Pons (tissue), 1 donor: ENCODE measurements at places on chromosomes 1 and 21.

DNA sequence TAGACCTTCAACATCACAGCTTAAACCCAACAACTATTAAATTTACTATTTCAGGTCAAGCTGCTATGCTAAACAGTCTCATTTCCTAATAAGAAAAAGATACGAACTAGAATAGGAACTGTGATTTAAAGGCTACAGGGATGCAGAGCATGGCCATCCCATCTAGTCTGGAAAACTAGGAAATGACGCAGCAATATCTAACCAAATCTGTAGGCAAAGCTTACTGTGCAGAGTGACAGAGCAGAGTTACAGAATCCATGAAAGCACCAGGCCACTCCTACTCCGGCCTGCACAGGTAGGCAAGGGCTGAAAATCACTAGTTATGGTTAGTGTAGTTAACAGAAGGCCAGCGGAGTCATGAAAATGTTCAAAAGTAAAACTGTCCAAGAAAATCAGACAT is 2.1 kb downstream of the HLCS start:
- DNase-seq: no peak

DNA sequence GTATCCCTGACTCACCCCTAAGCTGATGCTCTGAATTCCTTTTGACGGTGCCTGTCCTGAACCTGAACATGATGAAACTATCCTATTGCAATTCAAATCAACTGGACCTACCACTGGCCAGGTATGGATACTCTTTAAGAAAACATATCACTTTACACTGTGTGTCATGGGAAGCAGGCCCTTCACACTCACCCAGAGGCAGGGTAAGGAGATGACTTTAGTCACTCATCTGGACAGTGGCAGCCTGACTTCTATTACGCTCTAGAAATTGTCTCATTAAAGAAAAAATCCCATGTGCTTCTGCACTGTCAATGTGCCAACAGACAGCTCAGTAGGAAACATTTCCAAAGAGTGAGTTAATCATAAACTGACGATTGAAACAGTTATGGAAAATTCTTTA is 94.3 kb downstream of the VAV3 start:
- DNase-seq: no peak

GRCh38 chr1:33723251-33723650 is 140.6 kb upstream of the HMGB4 start:
- no peak for DNase-seq

DNA sequence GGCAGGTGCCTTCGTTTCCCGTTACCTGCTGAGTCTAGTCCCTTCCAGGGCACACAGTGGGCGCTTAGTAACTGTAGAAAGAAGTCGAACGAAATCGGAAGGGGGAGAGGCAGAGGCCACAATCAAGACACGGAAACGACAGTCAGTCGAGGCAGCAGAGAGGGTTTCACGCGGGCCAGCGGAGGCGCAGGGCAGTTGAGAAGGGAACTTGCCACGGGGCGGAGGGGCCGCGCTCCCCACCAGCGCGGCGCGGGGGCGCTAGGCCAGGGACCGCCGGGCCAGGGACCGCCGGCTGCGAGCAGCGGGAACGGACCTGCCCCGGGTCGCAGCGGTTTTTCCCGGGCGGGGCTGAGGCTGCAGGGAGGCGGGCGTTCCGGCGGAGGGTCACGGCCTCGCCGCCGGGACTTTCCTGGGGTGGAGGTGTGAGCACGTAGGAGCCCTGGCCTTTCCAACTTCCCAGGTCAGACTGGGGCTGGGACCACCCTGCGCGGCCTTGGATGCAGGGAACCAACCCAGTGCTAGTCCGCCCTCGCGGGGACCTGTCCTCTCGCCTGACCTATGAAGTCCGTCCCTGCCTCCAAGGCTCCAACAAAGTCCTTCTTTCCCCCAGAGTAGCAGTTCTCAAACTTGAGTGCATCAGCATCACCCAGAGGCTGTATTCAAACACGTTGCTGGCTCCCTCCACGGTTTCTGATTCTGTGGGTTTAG is 150.1 kb upstream of the FGGY start:
- peak; percentile 31 for DNase-seq

DNA sequence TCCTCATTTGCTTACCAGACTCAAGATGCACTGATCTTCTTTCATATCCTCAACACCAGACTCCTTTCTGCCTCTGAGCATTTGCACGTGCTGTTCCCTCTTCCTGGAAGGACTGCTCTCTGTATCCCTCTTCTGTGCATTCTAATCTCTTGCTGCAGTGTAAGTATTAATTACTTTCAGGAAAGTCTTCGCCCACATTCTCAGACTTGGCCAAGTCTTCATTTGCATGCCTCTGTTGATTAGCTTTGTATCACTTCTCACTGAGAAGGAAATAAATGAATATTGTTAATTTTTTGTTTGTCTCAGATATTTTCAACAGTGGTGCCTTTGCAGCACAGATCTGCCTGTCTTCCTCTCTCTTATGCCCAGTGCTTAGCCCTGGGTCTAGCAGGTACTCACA is 50.3 kb upstream of the RAB3GAP2 start:
- DNase-seq: no peak

DNA sequence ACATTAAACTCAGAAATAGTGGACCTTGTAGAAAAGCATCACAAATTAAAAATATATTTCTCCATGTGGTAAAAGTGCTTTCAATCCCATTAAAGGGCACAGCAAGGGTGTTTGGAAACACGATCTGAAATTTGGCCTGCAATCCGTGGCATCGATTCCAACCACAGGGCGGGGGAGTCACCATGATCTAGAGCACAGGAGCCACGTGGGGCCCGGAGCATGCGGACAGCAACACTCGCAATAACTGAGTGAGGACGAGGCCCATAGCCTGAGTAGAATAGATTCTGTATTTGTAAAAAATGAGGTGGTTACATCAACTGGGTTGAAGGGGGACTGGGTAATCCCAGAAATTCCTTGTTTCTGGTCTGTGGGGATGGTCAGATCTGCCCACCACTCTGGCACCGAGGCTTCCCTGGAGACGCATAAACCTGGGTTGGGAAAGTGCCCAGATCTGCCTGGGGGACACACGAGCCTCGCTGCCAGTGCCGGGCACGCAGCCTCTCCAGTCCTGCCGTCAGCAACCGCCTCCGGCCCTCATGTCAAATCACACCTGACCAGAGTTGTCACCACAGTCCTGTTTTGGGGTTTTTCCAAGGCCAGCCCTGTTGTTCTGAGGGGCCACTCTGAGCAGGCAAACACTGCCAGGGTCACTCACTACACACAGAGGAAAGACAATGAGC is 104.3 kb downstream of the PGBD5 start:
- DNase-seq: no peak

DNA sequence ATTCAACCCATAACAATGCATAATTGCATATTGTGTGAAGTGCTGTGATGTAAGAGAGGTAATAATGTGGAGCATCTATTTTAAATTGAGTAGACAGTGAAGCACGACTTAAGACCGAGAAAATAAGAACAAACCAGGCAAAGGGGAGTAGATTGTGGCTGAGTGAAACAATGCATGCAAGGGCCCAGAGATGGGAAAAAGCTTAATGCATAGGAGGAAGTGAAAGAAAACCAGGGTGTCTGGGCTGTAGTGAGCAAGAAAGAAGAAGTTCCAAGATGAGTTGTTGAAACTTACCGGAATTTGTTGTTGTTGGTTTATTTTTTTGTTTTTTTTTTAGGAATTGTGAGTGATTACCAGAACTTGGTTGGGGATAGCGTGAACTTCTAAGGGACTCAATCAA is 104.7 kb downstream of the SNX7 start:
- DNase-seq: peak; percentile 68

DNA sequence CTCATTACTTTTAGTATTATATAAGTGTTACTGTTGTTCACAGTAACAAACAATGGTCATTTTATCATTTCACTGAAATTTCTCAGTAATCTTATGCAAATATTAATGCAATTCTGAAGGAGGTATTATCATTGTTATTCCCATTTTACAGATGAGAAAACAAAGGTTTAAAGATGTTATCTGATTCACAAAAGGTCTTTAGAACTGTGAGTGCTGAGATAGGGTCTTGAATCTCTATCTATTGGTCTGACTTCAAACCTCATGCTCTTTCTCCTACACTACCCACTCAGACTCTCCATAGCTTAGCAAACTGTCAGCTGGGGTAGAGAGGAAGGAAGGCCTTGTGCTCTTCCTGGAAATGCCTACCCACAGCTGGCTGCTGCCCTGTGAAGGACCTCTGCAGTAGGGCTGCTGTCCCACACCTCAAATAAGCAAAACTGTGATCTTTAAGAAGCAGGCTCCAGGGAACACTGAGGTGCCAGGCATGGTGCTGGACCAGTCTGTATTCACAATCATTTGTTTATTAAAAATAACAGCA is 6.2 kb upstream of the OSCP1 start:
- DNase-seq: no peak

DNA sequence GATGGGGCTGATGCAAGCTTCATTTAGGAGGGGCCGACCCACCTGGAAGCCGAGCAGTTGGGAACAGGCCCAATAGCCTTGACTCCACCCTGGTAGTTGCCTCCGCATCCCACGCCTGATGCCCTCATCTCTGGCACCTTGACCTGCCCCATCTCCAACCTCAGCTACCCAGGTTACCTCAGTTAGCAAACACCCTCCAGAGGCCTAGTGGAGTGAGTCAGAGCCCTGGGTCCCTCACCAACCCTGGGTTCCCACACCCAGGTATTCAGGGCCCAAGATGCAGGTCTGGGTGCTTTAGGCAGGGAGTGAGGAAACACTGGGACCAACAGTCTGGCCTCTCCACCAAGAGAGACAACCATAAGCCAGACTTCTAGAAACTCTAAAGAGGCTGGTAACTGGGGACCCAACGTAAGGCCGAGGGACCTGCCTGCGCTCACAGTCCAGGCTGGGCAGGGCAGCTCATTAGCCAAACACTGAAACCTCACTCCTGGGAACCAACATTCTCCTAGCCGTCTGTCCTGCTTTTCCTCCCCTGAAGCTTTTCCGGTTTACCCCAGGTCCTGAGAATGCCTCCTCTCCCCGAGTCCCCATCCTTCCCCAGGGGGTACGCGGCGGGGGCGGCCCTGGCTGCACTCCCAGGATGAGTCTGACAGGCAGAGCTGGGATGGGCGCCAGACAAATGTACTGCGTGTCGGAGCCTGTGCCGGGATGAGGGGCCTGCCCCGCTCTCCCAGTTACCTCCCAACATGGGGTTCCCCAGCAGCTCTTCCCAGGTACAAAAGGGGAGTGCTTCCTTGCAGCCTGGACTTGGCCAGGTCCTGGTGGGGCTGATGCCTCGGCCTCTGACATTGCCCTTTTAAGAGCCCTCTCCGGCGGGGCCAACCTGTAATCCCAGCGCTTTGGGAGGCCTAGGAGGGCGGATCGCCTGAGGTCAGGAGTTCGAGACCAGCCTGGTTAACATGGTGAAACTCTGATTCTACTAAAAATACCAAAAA is 8.9 kb upstream of the CELSR2 start:
- DNase-seq: no peak

DNA sequence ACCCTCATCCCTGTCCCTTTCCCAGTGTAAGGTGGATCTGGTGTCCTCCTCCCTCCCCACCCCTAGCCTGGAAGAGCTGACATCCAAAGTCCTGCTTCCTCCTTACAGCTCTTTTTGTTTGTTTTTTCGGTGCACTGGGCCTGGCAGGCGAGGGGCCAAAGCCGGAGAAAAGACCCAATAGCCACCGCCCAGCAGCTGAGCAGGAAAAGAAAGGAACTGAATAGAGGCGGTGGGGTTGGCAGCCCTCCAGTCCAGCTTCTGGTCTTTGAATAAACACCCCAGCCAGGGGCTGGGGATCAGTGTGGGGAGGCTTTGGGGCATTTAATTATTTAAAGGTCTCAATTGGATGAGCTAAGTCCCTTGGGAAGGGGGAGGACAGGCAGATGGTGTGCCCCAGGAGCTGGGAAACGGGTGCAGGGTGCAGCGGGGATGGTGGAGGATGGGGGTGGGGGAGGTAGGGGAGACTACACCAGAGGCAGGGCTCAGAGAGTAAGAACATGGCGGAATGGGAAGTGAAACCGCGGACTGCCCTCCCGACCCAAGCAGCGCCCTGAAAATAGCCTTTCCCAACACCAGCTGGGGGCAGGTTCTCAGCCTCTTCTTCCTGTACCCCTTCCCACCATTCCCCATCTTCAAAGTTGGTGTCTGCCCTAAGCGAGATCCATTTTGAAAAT is 20.2 kb downstream of the BTG2 start:
- peak; percentile 83 for DNase-seq

DNA sequence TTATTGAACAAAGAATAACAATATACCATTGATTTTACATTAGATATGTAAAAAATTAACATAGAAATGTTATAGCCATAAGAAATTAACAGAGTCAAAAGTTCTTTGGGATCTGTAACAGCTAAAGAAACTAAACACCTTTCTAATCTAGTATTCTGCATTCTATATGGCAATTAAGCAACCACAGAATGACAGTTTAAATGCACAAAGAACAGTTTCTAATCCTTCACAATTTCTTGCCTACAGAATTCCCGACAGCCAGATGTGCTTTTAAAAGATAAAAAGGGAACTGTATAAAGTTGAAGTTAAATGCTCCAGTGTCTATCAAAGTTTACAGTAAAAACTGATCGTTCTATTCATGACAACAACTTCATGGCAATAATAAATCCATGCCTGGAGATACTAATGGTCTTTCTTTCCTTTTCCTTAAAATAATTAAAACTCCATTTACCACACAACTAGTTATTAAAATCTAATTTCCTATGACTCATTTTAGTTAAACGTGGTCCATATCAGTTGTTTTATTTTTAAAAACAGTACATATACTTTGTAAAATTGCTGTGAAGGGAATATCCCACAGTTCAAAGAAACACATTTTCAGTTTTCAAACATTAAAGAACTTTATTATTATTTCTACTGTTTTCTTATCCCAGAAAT is 110.2 kb downstream of the EIF4G3 start:
- no peak for DNase-seq

DNA sequence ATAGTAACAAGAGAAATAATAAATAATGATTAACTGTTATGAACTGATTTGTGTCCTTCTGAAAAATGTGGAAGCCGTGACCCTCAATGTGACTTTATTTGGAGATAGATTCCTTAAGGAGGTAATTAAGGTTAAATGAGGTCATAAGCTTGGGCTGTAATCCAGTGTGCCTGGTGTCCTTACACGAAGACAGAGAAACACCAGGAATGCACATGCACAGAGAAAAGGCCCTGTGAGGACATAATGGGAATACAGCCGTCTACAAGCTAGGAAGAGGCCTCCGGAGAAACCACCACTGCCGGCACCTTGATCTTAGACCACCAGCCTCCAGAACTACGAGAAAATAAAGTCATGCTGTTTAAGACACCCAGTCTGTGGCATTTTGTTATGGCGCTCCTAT is 215.9 kb downstream of the NEGR1 start:
- no peak for DNase-seq

- peak; percentile 68 for DNase-seq
Observed at GRCh38 chr1:200302921-200303290, 106.9 kb downstream of the ZNF281 start.

GRCh38 chr1:58968360-58968952 is 184.6 kb upstream of the JUN start:
- DNase-seq: peak; percentile 38

GRCh38 chr21:34813266-34813894 is 144.6 kb downstream of the CLIC6 start:
- no peak for DNase-seq

GRCh38 chr1:111813440-111814304 is 58.0 kb downstream of the DDX20 start:
- DNase-seq: no peak

DNA sequence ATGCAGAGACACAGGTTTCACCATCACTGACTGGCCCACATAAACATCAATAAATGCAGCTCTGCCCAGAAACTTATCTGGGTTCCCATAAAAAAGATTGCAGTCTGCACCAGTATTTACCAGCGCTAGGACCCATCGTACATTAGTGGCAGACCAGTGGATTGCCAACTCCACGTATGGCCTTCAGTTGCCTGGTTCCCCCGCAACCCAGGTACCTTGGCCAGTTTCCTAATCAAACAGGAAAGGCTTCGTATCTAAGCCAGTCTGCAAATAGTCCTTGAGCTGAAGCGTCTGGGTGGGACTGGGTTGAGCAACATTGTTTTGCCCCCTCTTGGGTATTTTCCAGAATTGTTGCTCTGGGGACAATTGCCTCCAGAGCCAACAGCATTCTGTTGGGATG is 1639.3 kb downstream of the MRPL39 start:
- no peak for DNase-seq
